Aortic smooth muscle cell (primary cell): ENCODE measurements at places on chromosomes 13 and 19. TPM values are rescaled to one million over a fixed set of nuclear protein-coding genes. Genes with fewer than 3 reads are reported as not detected.

The SRRM5 gene
- total RNA-seq: 0.06 TPM in 1 of 2 replicates, not detected in the other

The PRX gene
- total RNA-seq: 0.92 and 1.2 TPM in 2 replicates

The CGB1 gene
- not detected in 2 replicates for total RNA-seq

The ZNF709 gene
- total RNA-seq: 2.5 and 2.6 TPM in 2 replicates

The TMPRSS9 gene
- total RNA-seq: not detected in 2 replicates

The BRSK1 gene
- total RNA-seq: 6.7 and 7.6 TPM in 2 replicates
